CD14-positive monocyte (primary cell): ENCODE measurements at places on chromosomes 12 and 14. TPM values are rescaled to one million over a fixed set of nuclear protein-coding genes. Genes with fewer than 3 reads are reported as not detected.

DENND5B gene
- polyA plus RNA-seq: 0.36 and 0.43 TPM in 2 replicates

DNA sequence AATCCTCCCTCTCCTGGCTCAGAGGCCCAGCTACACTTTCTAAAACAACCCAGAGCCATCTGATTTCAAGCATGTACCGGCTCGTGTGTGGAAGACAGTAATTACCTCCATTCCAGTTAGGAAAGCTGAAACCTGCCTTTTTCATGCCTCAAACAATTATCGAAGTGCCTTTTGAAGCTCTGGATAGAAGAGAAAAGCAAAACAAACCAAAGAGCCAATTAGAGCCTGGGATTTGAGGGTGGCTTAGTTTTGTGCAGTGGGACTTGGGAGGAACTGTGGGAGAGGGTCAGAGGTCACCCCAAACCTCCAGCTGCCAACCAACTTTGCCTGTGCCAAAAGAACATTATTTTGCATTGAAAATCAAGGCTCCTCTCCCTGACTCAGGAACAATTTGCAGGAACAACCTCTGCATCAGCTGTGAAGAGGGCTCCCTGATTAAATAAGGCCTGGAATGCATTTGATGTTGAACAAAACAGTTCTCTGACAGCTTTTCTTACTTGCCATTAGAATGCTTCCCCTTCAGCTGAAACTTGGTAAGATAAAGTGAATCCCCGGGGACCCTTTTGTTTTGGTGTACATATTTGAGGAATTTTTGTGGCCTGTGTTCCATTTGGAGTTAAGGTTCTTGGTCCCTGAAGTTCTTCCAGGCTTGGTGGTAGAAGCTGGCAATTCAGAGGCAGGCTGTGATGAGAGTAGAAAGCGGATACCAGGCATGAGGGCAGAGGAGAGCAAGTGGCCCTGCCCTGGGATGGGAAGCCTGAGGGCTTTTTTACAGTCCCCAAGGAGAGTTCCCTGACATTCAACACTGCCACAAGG is 270.1 kb downstream of the ZFP36L1 start:
- DNase-seq: no peak

- DNase-seq: no peak
Observed at GRCh38 chr12:113285679-113286610, 49.0 kb downstream of the SLC8B1 start.

- no peak for DNase-seq
Observed at GRCh38 chr12:6967651-6968100, 2.8 kb downstream of the PHB2 start.

AQP6 gene
- polyA plus RNA-seq: 0.04 TPM in 1 of 2 replicates, not detected in the other

GRCh38 chr14:78016532-78016931 is 153.6 kb upstream of the NRXN3 start:
- no peak for DNase-seq

DPF3 gene
- polyA plus RNA-seq: 0.33 TPM

GRCh38 chr12:9975614-9976013 is 4.4 kb downstream of the CLEC12A start:
- no peak for DNase-seq

DNA sequence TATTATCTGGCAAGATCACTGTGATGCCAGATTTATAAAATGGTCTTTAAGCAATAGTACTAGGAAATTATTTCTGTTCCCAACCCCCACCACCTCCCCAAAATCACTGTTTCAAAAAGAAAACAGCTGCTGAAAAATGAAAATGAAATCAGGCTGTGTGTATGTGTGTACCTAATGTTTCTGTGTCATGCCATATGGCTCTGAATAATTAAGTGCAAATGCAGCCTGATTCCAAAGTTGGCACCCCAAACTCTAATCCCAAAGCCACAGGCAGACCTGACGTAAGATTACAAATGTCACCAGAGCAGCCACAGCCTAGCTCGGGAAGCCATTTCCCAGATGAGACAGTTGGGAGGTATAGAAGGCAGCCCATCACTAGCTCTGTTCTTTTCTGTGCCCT is 175.5 kb downstream of the MED13L start:
- DNase-seq: no peak

- no peak for DNase-seq
Observed at GRCh38 chr12:85856966-85857365, 17.1 kb upstream of the NTS start.

DNA sequence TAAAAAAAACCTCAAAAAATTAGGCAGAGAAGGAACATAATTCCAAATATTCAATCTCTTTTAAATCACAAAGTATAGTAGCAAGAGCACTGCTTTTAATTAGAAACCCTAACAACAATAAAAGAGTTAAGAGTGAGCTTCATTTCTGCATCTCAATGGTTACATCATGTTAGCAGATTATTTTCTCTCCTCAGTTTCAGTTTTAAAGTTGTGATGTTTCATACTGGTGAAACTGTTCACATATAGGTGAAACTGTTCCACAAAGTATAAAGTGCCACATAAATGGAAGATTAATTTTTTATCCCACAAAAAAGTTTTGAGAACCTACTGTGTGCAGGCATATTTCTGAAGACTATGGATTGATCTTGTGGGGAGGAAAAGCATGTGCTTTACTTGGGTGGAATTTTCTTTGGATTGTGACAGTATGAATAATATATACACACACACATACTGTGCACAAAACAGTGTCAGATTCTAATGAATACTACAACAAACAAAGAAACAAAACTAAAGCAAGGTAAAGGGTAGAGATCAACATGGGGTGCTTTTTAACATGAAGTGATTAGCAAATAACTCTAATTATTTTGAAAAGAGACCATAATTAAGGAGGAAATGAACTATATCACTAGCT is 17.1 kb downstream of the LUM start:
- no peak for DNase-seq

DNA sequence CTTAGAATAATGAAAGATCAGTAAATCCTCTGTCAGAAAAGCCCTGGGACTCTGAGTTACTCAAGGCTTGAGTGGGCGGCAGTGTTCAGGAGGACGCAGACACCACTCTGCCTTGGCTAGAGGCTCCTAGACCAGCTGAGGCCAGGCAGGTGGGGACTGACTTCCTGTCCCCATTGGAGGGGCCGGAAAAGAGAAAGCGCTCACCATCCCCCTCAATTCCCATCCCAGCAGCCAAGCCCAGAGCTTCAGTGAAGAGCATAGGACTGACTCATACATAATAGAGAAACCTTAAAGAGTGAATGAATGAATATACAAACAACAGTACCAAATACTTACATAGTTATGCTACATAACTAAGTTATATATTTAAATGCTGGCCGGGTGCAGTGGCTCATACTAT is 62.0 kb downstream of the PLEKHG7 start:
- DNase-seq: no peak

GRCh38 chr12:89840162-89840922 is 131.7 kb upstream of the ATP2B1 start:
- DNase-seq: peak; percentile 30

KRR1 gene
- 14.4 TPM for polyA plus RNA-seq

DNA sequence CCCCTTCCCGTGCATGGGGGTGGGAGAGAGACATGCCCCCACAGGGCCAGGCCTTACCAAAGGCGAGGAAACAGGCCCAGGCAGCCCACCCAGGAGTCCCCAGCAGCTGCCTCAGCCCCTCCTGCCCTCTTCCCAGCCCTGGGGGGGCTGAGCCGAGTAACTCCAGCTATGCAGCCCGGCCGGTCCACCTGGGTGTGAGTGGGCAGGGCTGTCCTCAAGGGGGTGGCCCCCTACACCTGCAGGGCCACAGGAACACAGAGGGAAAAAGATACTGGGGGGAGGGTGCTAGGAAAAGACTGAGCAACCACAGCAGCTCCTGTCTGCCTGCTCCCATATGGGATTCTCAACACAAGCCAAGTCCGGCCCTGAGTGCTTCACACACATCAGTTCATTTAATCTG is 7.6 kb downstream of the FIGNL2 start:
- DNase-seq: no peak

GRCh38 chr12:105887131-105887530 is 251.6 kb downstream of the NUAK1 start:
- DNase-seq: no peak

- no peak for DNase-seq
Observed at GRCh38 chr12:109810954-109811623, 22.1 kb downstream of the TRPV4 start.

RAB35 gene
- polyA plus RNA-seq: 25.3 and 27.3 TPM in 2 replicates

GRCh38 chr14:66507181-66507721 is 696 bp upstream of the GPHN start:
- no peak for DNase-seq

DNA sequence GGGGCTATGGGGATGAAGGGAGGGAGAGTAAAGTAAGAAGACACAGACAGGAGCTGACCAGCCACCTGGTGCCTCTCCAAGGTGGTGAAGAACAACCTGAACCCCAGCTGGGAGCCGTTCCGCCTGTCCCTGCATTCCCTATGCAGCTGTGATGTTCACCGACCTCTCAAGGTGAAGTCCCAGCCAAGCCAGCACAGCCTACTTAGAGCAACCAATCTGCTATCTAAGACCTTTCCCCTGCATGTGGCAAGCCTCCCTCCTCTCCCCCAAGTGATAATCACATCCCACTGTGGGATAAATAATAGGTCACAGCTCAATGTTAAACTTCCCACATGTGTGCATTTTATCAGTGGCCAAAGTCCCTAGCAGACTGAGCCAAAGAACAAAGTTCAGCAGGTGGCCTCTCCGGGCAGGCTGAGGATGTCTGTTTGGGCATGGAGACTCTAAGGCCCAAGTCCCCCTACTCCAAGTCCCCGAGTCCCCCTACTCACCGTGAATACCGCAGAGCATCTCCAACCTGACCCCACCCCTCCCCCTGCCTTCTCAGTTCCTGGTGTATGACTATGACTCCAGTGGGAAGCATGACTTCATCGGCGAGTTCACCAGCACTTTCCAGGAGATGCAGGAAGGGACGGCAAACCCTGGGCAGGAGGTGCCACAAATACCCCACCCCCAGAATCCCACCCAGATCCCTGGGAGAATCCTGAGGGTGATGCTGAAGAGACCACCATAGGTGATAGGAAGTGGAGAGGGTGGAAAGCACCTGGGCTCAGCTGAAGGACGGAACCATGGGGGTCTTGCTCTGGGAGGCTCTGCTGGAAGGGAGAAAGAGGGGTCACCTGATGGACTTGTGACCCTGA is 3.5 kb downstream of the CPNE6 start:
- no peak for DNase-seq

GRCh38 chr14:55562135-55562534 is 17.9 kb upstream of the KTN1 start:
- DNase-seq: no peak

GRCh38 chr14:87094913-87095312 is 898.1 kb downstream of the GALC start:
- no peak for DNase-seq

GRCh38 chr12:14907953-14908352 is 22.3 kb upstream of the MGP start:
- no peak for DNase-seq

DNA sequence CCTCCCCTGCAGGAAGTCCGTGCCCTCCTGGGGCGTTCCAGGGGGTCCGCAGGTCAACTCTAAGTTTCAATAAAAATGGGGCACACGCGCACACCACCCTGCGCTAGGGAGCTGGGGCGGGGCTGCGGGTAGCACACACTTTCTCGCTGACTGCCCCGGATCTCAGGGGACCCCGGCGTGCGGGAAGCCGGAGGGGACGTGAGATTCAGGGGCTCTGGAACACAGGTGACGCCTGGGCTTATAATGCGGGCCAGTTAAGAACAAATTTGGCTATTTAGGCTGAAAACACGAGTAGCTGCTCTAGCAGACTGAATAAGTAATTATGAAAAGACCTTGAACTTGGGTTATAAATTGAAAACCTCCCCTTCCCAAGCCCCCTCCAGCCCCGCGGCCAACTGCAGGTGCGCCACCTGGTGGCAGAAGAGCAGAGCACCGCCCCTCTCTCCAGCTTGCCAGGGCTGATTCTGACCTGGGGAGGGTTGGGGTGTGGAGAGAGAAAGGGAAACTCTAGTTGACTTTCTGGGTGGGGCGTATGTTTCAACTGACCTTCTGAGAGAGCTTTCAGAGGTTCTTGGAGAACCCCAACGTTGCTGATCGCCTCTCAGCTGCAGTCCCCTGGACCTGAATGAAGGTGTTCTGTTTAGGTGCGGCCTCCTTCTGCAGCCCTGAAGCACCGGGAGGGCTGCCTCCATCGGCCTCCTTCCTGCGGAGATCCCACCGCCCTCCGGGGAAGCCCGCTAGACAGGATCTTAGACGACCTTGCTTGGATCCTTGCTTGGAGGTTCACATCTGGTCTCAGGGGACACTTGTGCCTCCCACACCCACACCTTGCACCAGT is 118.4 kb upstream of the EVL start:
- peak; percentile 31 for DNase-seq

- DNase-seq: no peak
Observed at GRCh38 chr14:104599446-104599845, 5.1 kb downstream of the TMEM179 start.

DEPDC4 gene
- not detected in 2 replicates for polyA plus RNA-seq

APOF gene
- not detected for polyA plus RNA-seq

WSB2 gene
- 25.4 TPM for polyA plus RNA-seq

NANOG gene
- not detected in 2 replicates for polyA plus RNA-seq

- no peak for DNase-seq
Observed at GRCh38 chr14:92641306-92641705, 107.1 kb downstream of the LGMN start.

ST8SIA1 gene
- not detected in 2 replicates for polyA plus RNA-seq

DNA sequence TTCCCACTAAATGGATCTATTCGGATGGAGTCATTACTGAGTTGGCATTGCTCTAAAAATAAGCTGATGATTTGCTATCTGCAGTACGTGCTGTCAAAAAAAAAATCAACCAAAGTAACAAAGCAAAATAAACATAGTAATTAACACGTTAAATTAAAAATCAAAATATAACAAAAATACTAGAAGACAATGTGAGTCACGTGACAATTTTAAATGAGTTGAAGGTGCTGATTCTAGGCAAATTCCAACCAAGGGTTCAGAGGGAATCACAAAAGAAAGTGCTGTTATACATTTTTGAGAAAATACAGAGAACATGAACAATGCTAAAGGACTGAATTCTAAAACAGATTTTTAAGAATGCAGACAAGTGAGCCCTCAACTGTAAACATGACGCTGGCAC is 45.2 kb upstream of the IFNG-AS1 start:
- no peak for DNase-seq

DNA sequence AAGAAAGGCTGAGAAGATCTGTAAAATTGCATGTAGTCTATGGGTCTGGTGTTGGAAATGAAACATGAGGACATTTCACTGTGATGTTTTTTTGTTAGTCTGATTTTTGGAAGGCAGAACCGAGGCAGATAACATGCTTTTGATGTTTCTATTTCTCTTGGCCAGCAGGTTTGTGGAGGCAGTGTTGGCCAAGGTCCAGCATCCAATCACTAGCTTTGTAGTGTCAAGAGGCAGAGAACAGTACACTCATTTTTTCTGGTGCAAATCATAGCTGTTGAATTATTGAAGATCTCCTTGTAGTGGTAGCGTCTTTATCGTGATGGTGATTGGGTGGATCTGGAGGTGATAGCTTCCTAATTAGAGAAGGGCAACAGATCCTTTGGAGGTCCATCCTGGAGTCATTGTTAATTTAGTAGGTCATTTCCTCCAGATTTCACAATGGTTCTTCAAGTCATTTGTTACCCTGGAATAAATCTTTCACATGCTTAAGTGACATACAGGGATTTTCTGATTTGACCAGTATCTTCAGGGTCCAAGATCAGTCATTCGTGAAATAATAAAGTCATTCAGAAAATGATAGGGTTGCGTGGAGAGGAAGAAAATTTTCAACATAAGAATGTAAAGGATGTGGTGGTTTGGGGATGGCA is 252.4 kb upstream of the CPNE8 start:
- DNase-seq: no peak

KRT72 gene
- polyA plus RNA-seq: not detected in 2 replicates
